Spinal cord (tissue), 10 donors: ENCODE measurements at places on chromosomes 2 and 18. TPM values are rescaled to one million over a fixed set of nuclear protein-coding genes. Genes with fewer than 3 reads are reported as not detected.

Gene ZNF514
- total RNA-seq: 23.4 TPM

Gene UNC80
- total RNA-seq: 37.8 TPM

Gene ELOA2
- total RNA-seq: not detected

Gene AOX1
- 35.6 TPM for total RNA-seq

Gene UGT1A8
- not detected for total RNA-seq

Gene GPATCH11
- total RNA-seq: 21.1 TPM

Gene DCTN1
- total RNA-seq: 99.4 TPM

Gene SPATA3
- not detected for total RNA-seq

Gene BBS5
- total RNA-seq: 15.2 TPM

Gene GAL3ST2
- total RNA-seq: 0.33 TPM

Gene ACKR3
- 52.0 TPM for total RNA-seq

Gene COL3A1
- total RNA-seq: 2,960 TPM

Gene SERPINB5
- not detected for total RNA-seq

Gene GKN1
- total RNA-seq: not detected

Gene MTIF2
- total RNA-seq: 23.3 TPM

Gene KCNK3
- total RNA-seq: 6.2 TPM

Gene DYNAP
- total RNA-seq: not detected

Gene PCBP1
- 57.1 TPM for total RNA-seq

Gene DES
- 4.8 TPM for total RNA-seq

Gene HOXD3
- total RNA-seq: 7.3 TPM

Gene VIL1
- total RNA-seq: not detected

Gene RNF138
- 49.8 TPM for total RNA-seq

Gene PPP4R3B
- 91.0 TPM for total RNA-seq

Gene CCT4
- total RNA-seq: 152 TPM
